RWPE1 (cell line): ENCODE measurements at places on chromosomes 3 and 15.

- DNase-seq, result no peak
Measured at GRCh38 chr15:66489179-66489791, 8.3 kb downstream of the SNAPC5 start.

- peak; percentile 5 for DNase-seq
Measured at GRCh38 chr3:117407317-117407716, 697.7 kb downstream of the TUSC7 start.

GRCh38 chr3:8050283-8050682 lies 451.3 kb upstream of the LMCD1 start:
- DNase-seq, result no peak

DNA sequence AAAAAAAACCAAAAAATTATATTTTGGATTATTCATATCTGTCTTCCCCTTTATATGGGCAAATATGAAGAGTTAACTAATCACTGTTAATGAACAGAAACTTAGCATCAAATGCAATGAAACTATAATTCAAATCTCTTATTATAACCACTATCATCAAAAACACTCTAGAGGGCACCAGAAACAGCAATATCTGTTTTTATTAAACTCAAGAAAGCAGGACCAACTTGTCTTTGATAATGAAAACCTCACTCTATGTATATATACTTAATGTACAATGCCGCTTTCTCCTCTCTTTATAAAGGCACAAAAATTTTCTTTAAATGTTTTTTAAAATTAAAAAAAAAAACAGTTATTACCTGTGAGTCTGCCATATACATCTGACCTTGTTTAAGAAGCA lies 92.7 kb downstream of the UACA start:
- DNase-seq, result peak; percentile 10

DNA sequence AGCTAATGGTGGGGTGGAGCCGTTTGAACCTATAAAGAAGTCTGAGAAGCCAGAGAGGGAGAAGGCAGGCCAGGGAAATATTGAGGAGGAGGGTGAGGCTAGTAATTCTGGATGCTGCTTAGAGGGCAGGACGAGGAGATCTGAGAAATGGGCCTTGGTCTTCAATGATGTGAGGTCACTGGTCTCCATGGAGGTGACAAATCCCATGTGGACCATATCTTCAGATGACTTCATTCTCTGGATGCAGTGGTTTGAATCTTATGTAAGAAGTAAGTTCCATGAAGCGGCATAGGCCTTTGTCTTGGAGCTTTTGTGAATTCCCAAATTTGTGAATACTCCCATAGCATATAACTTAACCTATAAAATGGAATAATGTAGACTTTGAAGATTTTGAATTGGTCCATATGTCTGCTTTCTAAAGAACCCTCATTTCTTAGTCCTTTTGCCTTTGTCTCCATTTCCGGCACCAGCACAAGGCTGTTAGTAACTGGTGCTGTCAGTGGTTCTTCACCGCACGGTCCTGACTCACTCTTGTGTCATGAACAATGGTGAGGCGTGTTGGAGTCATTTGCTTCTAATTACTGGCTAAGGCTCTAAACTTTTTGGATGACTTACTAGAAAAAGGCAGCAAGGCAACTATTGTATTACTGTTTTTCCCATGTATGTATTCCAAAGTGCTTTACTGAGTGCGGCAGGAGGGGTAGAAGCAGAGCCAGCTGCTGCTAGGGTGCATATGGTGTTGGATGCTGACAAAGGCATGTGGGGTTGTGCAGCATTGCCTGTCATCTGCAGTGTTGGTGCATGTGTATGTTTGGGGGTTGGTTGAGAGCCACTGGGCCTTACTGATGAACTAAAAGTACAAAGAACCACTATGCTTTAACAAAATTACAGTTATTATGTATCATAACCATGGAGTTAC lies 279.3 kb upstream of the C2CD4B start:
- peak; percentile 90 for DNase-seq

GRCh38 chr3:153617463-153617862 lies 455.4 kb downstream of the RAP2B start:
- no peak for DNase-seq

- no peak for DNase-seq
Measured at GRCh38 chr15:88711806-88712205, 73.0 kb downstream of the ISG20 start.

- peak; percentile 3 for DNase-seq
Measured at GRCh38 chr3:41681479-41681878, 280.4 kb downstream of the ULK4 start.

DNA sequence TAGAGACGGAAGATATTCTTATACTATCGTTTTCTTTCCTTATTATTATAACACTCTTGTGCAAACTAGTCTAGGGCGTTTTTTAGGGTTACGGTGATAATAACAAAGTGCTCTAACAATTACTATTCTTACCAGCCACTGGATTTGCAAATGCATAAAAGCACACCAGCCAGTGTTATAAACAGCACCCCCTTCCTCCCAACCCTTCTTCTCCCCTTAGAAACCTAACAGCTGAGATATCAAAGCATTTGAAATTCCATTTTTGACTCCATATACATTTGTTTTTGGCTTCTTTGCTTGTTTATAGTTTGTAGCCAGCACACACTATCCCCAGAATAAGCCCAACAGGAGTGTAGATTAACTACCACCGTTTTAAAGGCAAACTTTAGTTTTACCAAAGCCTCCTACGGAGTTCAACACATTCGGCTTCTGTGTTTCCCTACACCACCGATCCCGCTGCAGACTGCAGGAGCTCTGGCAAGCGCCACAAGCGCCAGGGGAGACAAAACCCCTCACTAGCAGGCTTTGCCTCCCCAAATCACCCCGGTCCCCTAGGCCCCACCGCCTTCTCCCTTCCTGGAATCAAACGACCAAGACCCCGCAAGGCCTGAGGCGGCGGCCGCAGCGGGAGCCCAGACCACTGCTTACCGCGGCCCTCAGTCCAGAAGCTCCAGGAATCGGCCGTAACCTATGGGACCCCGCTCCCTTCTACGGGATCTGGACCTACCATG lies 461 bp downstream of the COPB2 start:
- DNase-seq, result peak; percentile 20

GRCh38 chr15:76667943-76668715 lies 237.0 kb downstream of the SCAPER start:
- DNase-seq, result no peak

- DNase-seq, result peak; percentile 43
Measured at GRCh38 chr15:62020576-62021160, 39.6 kb downstream of the VPS13C start.

DNA sequence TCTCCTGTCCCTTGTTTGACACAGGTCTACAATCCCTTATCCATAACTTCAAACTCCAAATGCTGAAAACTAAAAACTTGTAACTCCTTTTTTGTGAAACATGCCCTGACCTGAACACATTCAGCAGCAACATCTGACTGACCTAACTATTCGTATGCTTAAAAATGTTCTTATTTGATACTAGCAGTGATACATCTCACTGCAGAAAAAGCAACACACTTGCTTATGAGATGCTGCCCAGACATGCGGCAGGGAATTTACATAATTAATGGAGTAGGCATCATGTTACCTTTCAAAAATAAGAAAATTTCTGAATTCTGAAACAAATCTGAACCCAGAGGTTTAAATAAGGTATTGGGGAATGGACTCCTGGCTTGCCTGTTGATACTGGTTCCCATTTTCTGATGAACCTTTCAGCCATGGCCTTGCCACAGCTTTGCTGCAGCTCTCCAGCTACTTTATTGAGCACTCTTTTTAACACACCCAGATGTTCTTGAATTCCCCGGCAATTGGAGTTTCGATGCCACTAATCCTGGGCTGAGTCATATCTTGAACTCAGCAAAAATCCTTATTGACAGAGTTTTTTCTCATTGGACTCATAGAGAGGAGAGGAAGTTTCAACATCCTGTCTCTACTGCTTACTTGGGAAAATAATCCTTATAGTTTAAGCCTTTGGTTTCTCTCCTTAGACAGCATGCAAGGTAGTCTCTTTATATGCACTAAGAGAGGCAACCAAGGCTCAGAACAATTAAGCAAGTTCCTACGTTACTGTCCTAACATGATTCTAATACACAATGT lies 296.6 kb upstream of the LMCD1 start:
- peak; percentile 3 for DNase-seq

- DNase-seq, result no peak
Measured at GRCh38 chr15:50471072-50471471, 46.9 kb downstream of the USP8 start.

DNA sequence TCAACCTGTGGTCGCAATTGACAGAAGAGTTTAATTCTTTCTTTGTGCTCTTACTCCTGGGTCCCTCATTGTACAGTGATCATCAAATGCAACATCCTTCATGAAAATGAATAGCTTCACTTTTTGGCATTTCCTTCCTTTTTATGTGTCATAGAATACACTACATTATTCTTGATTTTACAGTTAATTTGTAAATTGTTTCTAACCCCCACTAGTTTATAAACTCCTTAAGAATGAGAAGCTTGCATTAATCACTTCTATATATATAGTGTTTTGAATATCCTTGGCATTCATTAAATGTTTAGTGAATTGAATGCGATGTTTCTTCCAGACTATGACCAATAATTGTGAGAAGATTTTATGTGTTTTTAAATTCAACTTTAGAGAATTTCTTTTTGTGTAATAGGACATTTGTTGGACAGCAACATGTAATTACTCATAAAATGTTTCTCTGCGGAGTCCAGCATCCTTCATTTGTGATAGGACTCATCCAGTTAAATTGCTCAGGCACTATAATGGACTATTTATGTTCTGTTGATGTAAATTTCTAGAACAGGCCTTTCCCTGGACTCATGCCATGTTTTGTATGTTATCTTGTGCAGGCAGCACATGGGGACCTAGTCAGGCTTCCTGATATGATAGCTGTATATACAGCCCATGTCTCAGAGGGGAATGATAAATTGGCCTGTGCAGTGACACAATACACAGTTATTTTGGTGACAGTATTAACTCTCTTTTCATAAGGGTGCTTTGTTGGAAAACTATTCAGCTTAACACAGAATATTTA lies 51.3 kb downstream of the MBNL1 start:
- DNase-seq, result no peak

DNA sequence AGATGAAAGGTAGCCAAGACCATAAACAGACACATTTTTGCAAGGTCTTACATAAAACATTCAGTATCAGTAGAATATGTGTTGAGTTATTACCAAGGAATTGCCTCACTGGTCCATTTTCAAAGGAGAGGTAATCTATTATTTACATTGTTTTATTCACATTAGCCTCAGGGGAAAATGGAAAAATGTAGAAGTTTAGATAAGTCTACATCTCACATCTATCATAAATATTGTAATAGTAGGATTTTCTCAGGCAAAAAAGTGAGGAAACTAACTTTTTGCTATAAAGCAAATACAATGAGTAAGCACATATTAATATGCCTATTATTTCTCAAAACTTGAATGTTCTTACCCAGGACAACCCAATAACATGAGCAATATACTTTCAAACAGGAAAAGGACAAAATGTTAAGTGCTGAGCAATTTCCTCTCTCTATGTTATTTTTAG lies 184.6 kb upstream of the AGTR1 start:
- DNase-seq, result no peak

GRCh38 chr3:115224687-115225086 lies 77.6 kb upstream of the ZBTB20 start:
- DNase-seq, result no peak

- peak; percentile 80 for DNase-seq
Measured at GRCh38 chr15:75107908-75108838, 84.8 kb downstream of the PPCDC start.

DNA sequence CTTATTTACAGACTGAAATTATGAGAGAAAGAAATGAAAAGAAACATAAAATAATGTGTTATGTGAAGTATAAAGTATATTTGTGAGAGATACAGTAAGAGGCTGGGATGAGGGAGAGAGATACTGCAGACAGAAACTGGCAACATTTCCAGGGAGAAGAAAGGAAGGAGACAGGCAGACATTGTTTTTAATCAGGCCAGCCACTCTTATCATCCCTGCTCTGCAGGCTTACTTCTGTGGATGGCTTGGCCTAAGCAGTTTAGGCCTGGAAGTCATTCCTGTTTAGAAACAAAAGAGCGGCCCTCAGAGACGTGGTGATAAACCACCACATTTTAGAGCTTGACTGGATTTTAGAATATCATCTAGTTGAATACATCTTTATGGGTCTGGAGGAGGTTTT lies 12.4 kb downstream of the PCCB start:
- no peak for DNase-seq

GRCh38 chr15:99556578-99556977 lies 9.2 kb upstream of the MEF2A start:
- DNase-seq, result no peak

GRCh38 chr3:158841387-158841786 lies 39.5 kb downstream of the MFSD1 start:
- DNase-seq, result no peak

DNA sequence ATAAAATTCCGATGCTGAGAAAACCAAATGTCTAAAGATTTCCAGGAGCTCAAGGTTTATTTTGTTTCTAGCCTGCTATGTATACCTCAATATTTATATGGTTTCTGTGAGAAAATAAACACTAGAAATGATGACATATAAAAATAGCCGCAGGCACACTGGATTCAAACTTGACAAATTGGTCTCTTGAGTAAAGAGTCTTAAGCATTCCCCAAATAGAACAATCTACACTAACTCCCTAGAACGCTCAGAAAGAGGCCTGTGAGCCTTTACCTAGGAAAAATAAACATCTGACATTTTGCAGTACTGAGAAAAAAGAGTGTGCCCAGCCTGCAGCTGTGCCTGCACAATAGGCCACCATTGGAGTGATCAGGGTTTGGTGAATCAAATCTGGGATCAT lies 75.2 kb downstream of the NEK10 start:
- no peak for DNase-seq

GRCh38 chr15:99568625-99569352 lies 3.0 kb downstream of the MEF2A start:
- DNase-seq, result no peak

GRCh38 chr3:104989878-104990277 lies 376.8 kb upstream of the ALCAM start:
- no peak for DNase-seq

GRCh38 chr15:73355612-73356265 lies 13.0 kb downstream of the HCN4 start:
- no peak for DNase-seq

GRCh38 chr3:136464502-136464901 lies 214.4 kb downstream of the PCCB start:
- peak; percentile 8 for DNase-seq

DNA sequence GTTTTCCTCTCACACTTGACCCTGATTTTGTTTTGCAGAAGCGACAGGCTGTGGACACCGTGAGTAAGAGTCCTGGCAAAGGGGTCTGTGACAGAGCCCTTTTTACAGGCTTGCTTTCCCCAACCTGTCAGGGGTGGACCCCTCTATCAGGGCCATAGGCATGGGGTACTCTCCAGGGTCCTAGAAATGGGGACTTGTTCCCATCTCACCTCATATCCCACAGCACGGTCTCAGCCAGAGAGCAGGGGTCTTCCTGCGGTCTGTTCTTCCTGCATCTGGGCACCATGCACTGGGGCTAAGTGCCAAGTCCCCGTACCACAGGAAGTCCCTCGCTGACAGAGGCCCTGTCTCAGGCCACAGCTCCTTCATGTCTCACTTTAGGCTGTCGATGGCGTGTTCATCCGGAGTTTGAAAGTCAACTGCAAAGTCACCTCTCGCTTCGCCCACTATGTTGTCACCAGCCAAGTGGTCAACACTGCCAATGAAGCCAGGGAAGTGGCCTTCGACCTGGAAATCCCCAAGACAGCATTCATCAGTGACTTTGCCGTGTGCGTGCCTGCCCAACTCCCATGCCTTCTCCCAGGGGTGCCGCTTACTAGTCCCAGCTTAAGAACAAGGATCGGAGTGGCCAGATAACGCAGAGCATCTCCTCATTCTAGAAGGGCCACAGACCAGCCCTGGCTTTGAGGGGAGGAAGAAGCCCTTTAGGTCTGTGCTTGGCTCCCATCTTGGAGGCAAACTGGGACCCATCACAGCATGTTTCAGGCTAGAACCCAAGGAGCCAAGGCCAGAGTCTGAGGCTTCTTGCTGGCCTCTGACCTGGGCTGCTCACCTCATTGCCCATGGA lies 783 bp downstream of the ITIH1 start:
- no peak for DNase-seq
